ENCODE measurements at places on chromosomes 2 and 18. TPM values are rescaled to one million over a fixed set of nuclear protein-coding genes. Genes with fewer than 3 reads are reported as not detected.

The RANBP2 gene
- total RNA-seq, result 65.3 TPM

GRCh38 chr2:125658583-125658982 lies 997.4 kb upstream of the GYPC start:
- DNase-seq, result no peak

DNA sequence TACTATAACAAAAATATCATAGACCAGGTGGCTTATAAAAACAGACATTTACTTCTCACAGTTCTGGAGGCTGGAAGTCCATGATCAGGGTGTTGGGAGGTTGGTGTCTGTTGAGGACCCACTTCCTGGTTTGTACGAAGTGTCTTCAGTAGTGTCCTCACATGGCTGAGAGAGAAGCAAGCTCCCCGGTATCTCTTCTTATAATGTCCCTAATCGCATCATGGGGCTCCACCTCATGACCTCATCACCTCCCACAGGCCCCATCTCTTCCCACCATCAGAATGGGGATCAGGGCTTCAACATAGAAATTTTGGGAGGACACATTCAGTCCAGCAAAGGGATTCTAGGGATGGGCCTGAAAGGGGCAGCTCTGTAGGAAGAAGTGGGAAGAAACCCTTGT lies 4.8 kb upstream of the NIFK start:
- DNase-seq, result no peak

GRCh38 chr18:47992976-47993375 lies 62.5 kb upstream of the SMAD2 start:
- DNase-seq, result no peak

- no peak for DNase-seq
Observed at GRCh38 chr2:13014783-13015182, 298.0 kb downstream of the TRIB2 start.

DNA sequence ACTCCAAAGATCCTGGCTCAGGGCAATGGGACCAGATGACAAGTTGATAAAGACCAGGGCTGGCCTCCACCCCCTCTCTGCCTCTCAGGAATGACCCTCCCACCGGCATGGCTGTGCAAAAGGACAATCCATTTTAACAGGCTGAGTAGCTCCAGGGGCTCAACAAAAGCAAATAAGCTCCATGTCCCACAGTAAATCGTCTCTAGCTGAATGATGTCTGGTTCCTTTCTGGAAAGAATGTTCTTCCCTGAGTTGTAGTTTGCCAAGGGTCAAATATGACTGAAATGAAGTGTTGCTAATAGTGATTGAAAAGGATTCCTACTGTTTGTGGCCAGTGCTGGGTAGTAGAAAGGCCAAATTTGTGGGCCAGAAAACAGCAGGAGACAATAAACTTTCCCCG lies 434.4 kb upstream of the ETAA1 start:
- DNase-seq, result no peak

DNA sequence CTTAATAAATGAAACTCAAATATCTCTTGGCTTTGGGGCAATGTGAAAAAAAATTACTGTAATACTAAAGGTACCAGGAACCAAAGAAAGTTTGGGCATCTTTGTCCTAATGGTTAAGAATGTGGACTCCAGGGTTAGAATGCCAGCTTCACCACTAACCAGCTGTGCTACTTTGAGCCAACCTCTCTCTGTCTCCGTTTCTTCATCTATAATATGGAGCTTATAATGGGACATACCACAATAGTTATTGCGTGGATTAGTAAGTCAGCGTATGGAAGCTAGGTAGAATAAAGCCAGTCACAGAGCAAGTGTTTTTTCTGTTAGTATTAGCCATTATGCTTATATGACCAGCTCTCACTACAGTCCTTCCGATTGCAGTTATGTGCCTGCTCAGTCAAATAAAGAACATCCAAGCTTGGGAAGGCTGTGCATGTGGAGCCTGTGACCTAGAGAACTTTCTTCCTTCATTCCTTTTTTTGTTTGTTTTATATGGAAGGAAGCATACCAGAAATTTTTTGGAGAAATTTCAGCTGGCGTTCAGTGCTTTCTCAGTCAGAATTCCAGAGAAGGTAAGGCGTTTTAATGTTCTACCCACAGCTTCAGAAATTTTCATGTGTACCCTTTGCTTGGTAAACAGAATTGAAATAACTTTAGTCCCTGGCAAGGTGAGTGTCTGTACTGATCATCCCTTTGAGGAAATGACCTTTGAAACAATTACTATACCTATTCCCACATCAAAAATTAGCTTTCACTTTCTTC lies 114.0 kb upstream of the RND3 start:
- DNase-seq, result no peak
